SJSA1 (cell line): ENCODE measurements at places on chromosomes 13 and 19. TPM values are rescaled to one million over a fixed set of nuclear protein-coding genes. Genes with fewer than 3 reads are reported as not detected.

MEIS3 gene
- total RNA-seq: 25.0 and 50.8 TPM in 2 replicates

DNA sequence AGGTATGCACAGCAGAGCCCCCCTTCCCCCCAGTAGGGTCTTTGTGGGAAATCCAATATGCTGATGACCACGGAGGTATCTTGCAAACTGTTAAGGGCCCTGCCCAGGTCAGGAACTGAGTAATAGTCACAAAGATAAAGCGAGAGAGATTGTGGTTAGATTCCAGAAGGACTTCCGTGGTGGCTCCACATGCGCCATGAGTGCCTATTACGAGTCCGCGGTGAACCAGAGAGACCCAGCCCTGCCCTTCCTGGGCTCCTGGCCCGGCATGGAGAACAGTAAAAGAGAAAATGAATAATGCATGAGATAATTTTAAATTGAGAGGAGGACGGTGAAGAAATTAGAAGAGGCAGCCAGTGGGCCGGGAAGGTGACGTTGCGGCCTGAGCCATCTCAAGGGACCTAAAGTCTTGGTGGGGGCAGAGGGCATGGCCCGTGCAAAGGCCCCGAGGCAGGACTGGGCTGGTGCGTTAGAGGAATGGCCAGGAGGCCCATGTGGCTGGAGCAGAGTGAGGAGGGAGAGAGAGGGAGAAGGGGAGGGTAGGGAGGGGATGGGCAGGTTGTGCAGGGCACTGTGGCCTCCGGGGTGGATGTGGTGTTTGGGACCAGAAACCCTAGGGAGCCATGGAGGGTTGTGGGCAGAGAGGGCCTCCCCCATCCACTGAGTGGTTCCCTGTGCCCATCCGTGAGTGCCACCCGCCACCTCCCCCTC, 46.6 kb upstream of the NFIC start:
- no peak for DNase-seq

EXOC3L2 gene
- 0.05 TPM in 1 of 2 replicates, not detected in the other for total RNA-seq

DNA sequence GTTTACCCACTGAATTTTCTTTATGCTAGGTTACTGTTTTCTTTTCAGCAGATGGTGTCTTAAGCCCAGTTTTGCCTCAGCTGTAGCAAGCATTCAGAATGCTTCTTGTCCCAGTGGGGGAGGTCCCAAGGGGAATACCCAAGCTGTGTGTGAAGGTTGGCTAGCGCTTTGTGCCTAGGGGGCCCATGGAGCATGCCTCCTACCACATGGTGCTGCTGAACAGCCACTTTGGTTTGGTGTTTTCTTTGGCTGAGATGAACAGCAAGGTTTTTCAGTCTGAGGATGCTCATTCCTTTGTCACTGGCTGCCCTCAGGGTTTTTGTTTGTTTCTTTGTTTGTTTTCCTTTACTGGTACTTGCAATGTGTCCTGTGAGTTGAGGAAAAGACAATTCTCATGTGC, 99.0 kb downstream of the PCDH20 start:
- no peak for DNase-seq

ZNF763 gene
- 0.18 TPM in 1 of 2 replicates, not detected in the other for total RNA-seq

DNA sequence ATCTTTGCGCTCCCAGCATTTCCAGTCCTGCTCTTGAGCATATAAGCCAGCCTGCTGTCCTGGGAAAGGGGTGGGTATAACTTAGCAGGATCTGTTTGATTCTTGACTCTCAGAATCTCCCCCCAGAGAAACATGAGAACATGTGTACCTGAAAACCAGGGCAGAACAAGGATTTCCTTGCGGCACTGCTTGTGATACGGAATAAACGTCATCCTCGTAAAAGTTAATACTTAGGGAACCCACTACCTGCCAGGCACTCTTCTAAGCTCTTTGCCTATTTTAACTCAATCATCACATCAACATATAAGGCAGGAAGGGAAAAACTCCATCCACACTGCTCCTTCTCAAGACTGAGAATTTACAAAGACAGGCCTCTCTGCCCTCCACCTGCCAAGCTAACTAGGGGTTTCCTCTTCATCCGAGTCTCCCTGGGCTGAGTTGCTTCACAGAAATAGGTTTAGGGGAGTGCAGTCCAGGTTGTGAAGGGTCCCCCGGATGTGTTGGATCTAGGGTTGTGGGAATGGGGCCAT, 1.1 kb downstream of the ZNF653 start:
- DNase-seq: no peak

GRCh38 chr19:49061445-49061844, 3.2 kb downstream of the NTF4 start:
- no peak for DNase-seq
